ENCODE measurements at places on chromosomes 5 and 9. TPM values are rescaled to one million over a fixed set of nuclear protein-coding genes. Genes with fewer than 3 reads are reported as not detected.
A peak's percentile ranks its signal among the peaks of the same experiment; 100 is the strongest.

- H3K4me1 ChIP-seq = peaks cover 2% of the 10 kb centered on the region
- H3K4me3 ChIP-seq = no peak overlapping the region
- H3K27ac ChIP-seq = no peak overlapping the region
- H3K27me3 ChIP-seq = peaks cover 7% of the 10 kb centered on the region
Measured at GRCh38 chr9:124511426-124511840, 4.2 kb upstream of the NR5A1 start.

DNA sequence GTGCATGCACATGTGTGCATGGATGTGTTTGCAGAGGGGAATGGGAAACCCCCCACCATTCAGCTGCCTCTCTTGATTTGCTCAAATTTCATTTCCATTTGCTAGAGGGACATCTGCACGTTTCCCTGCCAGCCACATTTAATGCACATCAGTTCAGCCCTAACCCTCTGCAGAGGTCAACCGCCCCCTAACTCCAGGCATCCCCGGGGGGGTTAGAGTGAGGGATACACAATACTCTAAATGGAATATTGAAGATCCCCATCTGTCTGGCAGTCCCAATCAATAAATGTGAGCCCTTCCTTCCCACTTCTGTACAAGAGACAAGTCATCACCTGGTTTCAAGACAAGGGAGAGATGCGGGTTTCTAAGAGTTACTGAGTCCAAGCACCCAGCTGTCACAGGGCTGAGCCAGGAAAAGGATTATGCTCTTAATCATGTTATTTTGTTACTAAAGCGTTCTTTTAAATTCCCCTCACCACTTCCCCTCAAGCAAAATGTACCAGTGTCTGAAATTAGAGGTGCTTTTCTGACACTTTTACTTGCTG lies 134.1 kb downstream of the SEMA6A start:
- H3K4me3 ChIP-seq = no peak overlapping the region
- H3K27ac ChIP-seq = no peak overlapping the region
- no peaks in the 10 kb centered on the region for H3K4me1 ChIP-seq
- DNase-seq = no peak

GRCh38 chr5:74412066-74412465 lies 228.5 kb downstream of the ENC1 start:
- H3K27me3 ChIP-seq = peaks cover 8% of the 10 kb centered on the region
- H3K36me3 ChIP-seq = no peaks in the 10 kb centered on the region
- H3K4me3 ChIP-seq = no peak overlapping the region
- no peak overlapping the region for H3K27ac ChIP-seq
- no peak for DNase-seq
- H3K4me1 ChIP-seq = no peaks in the 10 kb centered on the region

DNA sequence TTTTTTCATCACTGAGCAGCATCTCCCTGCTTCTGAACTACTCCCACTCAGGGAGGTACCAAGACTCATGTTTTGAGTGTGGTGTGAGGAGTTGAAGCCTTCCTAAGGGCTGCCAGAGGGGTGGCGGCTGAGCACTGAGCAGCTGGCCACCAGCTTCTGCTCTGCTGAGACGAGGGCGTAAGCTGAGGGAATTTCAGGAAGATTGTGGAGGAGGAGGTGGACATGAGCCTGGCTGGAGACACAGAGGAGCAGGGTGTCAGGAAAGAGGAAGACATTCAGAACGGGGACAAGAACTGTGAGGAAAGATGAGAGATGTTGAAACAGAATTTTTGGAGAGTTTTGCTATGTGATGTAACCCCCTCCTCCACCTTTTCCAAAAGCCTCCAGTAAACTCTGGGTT lies 7.8 kb downstream of the LCP2 start:
- H3K36me3 ChIP-seq = peaks cover 99% of the 10 kb centered on the region
- no peak for DNase-seq
- peaks cover 98% of the 10 kb centered on the region for H3K4me1 ChIP-seq
- peak overlapping the region; percentile 92 for H3K27ac ChIP-seq
- no peaks in the 10 kb centered on the region for H3K27me3 ChIP-seq
- peak overlapping the region; percentile 52 for H3K4me3 ChIP-seq

The SPINK1 gene
- not detected for total RNA-seq

Measured in activated CD4-positive, alpha-beta T cell treated with anti-CD3 and anti-CD28 coated beads for 36 hours (primary cell).